Stimulated activated CD4-positive, alpha-beta T cell treated with anti-CD3 and anti-CD28 coated beads, Interleukin-2, amount 100 ng/mL, for 24 hours (primary cell): ENCODE measurements at places on chromosomes 7 and 10.

DNA sequence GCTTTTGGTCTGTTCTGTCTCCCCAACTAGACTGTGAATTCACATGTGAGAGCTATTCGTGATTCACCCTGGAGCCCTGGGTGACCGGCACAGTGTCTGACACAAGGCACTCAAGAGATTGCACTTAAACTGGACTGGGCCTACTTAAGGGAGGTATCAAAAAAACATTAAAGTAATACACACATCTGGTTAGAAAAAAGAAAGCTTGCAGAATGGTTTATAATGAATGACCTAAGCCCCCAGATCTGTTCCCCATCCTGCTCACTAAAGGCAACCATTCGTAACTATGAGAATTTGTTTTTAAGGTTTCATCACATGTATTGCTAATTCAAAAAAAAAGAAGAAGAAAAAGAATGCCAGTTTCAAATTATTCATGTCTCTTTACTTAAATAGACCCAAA is 74.5 kb downstream of the DGKI start:
- no peak for DNase-seq

GRCh38 chr10:50432211-50433009 is 181.1 kb upstream of the ASAH2 start:
- no peak for DNase-seq

- DNase-seq, result no peak
Observed at GRCh38 chr7:54563329-54563916, 21.2 kb downstream of the VSTM2A start.

GRCh38 chr10:102491136-102491535 is 11.4 kb downstream of the ACTR1A start:
- DNase-seq, result no peak

DNA sequence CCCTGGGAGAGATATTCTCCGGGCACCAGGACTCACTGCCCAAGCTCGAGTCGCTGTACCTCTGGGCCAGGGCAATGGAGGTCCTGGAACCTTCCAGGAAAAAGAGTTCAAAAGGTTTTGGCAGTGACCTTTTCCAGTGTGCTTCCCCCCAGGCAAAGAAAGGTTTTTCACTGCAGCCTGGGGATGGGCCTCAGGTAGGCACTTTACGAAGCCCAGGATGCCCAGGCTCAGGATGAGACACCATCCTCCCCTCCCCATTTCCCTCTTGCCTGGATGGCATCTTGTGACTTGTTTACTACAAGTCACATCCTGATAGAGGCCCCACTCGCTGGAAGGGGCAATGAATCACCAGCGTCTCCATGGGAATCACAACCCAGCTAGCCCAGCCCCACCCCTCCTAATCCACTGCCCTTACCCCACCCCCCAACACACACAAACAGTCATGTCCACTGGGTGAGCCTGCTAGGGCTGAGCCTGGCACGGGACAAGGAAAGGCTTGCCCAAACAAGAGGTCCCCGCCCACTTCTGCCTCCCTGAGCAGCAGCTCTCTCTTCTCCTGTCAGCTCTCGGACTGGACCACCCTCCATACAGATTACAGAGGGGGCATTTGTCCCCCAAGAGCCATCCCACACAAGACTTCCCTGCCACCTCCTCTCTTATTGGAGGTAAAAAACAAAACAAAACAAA is 93.8 kb upstream of the SMNDC1 start:
- DNase-seq, result no peak

DNA sequence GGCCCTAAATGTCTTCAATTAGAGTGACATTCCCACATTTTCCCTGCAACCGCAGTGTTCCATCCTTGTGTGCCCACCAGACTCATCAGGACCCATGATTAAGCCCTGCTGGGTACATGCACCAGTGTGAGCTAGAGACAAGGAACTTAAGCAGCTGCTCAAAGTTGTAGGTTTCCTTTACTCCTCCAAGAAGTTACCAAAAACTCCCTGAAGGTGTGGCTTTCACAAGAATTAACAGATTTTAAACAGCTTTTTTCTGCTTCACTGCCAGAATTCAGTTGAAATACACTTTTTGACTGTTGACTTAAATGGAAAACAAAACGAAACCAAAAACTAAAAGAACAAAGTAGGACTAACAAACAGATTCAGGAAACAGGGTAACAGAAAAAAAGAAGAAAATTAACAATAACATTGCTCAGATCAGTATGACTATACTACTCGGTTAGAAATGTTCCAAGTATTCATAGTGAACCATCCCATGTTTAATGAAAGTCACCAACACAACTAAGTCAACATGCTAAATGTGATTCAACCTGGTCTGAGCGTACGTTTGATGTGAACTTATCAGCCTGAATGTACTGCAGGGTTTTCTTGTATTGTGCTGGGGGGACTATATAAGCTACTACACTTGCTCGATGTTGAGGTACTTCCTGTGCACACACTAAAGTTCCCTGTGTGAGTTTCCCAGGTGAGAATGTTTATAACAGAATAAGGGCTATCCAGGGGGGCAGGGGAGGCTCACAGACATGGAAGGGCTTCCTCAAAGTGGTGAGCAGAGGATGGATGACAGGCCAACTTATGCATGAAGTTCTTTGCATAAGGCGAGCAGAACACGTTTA is 22.2 kb downstream of the SLC37A3 start:
- no peak for DNase-seq

DNA sequence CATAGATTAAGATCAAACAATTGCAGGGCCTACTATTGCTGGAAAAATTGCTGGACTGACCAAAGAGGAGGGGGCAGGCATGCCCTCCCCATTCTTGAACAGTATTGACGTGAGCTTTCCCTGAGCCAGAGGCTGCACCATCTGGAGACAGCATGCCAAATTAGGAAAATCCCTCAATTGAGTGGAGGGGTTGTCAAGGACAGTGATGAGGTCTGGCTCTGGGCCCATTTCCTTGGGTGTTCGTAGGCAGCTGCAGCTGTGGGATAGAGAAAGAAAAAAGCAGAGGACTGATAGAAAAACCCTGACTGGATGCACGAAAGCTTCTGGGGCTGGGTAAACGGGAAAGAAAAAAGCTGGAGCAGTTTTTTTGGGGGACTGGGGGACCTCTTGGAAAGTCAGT is 22.8 kb upstream of the ORC5 start:
- DNase-seq, result no peak

DNA sequence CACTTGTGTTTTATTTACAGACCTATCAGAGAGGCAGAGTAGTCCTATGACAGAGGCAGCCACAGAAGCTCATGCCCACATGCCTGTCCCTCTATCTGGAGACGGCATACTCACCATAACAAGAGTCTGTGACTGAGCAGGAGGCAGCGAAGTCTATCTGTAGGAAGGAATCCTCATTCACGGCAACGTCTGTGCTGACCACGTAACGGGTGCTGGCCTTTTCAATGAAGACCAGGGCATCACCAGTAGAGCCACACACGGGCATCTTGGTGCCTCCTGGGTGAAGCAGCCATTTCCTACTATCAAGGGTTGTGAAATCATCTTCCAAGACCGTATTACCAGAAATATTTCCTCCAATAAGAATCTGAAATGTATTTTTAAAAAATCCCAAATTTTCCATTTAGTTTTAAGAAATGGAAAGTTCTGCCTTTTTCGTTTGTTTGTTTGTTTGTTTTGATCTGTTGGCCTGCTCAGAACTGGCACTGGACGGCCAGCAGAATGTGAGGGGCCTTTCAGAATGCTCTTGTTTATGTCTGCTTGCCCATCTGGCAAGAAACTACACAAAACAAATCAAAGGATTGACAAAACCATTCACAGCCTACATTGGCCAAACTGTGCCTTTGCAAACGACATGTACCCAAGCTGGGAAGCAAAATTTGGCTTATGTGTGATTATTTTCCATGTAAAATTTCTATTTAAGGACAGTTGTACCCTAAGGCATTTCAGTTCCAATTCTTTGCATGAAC is 93.1 kb upstream of the SLC26A5 start:
- DNase-seq, result no peak

- DNase-seq, result no peak
Observed at GRCh38 chr7:16504019-16504418, 22.6 kb upstream of the LRRC72 start.

GRCh38 chr7:128206747-128207500 is 34.2 kb upstream of the LEP start:
- DNase-seq, result no peak

DNA sequence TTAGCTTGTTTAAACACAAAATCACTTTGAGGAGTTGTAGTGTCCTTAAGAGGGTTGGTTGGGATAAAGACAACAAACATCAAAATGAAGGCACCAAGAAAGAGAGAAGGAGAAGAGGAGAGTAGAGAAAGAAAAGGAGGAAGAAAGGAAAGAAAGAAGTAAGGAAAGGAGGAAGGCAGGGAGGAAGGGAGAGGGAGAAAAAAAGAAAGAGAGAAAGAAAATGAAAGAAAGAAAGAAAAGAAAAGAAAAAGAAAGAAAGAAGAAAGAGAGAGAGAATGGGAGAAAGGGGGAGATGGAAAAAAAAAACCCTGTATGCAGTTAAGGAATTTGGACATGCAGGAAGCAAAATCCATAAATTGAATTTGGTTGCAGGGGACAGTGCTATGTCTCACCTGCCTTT is 635.4 kb upstream of the FZD8 start:
- no peak for DNase-seq

DNA sequence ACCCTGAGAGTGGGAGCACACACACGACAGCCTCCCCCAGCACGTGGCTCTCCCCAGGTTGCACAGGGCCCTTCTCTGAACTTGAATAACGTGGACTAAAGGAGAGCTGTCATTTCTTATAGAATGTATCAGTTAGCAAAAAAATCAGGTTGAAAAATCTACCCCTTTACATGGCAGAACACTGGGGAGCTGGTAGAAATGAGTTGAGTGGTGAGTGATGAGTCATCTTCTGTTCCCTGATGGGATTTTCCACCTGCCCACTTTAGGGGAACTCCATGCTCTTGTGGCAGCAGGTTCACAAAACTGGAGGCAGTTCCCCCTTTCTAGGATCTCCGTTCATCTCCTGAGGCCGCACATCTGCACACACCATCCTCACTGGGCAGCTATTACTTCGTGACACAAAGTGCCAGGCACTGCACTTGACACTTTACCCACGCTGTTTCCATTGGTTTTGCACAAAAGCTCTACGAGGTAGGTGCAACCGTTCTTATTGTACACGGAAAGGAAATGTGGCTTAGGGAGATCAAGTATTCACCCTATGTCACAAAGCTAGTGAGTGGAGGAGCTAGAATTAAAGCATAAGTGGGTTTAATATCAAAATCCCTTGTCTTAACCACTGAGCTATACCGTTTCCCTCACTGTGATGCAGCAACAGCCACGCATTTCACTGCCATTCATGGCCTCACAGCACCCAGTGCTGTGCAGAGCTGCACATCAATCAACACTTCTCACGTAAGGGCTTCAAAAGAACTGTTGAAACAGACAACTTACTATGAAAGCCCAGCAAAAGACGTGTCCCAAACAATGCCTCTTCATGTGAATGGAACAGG is 80.2 kb downstream of the RNF216 start:
- peak; percentile 73 for DNase-seq

GRCh38 chr10:3374914-3375313 is 202.3 kb upstream of the PITRM1 start:
- DNase-seq, result no peak

GRCh38 chr7:2732959-2733584 is 45.1 kb downstream of the AMZ1 start:
- no peak for DNase-seq
